ENCODE measurements at places on chromosomes 6 and 20.
A peak's percentile ranks its signal among the peaks of the same experiment; 100 is the strongest.

DNA sequence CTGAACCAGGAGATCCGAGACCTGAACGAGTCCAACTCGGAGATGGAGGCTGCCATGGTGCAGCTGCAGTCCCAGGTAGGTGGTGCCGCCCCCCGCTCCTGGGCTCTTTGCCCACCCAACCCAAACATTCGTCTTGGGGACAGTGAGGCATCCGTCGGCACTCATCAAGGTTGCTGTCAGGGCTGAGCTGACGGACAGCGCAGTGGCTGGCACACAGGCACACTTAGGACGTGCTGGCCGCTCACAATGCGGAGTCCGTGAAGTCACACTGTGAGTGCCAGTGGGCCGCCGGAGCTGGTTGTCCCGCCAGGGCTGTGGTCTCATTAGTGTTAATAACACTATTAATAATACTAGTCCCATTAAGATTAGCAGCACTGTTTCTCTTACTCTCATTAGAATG, 18.2 kb upstream of the PCMTD2 start:
- DNase-seq = no peak

DNA sequence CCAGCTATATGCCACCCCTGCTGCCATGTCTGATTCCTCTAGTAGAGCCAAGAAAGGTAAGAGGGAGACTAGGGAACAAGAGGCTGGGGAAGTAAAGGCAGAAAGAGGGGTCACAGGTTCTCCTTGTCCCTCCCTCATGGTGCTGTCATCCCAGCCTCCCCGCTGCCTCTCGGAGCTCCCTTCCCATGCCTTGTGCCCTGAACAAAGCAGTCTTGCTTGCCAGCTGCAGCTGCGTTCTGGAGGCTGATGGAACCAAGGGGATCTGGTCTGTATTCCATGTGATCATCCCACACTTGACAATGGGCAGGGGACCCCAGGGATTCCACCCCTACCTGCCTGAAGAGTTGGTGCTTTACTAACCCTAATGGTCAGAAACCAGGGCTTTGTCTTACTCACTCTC, 61.4 kb downstream of the DAAM2 start:
- no peak for DNase-seq

DNA sequence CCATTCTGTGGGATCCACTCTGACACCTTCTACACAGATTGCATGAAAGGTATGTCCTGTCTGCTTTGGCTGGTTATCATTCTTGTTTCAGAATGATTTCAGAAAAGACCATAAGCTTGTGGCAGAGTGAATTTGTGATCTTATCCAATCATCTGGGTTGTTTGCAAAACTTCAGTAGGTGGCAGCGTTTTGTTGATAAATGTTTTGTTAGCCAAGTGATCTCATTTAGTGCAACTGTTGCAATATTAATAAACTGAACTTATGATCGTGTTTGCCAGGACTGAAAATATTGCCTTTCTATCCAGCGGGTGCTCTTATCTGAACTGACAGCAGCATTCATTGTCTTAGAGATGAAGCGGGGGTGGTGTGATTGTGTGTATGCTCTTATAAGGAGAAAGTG, 613.2 kb upstream of the NOX3 start:
- DNase-seq = no peak

DNA sequence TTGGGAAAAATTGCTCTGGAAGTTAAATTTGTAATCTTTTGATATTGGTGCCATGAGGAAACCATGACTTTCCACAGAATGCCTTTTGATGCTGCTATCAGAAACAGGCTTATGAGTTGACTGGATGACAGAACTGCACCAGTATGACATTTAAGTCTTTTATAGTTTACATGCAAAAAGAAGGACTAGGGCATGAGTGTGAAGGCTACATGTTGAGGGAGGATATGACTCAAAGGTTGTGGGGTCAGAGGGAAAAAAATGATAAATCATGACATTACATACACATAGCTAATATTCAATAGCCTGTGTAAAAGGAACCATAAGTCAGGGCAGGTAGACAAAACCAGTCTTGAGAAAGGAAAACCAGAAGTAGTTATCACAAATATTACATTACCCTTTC, 182.2 kb downstream of the COL12A1 start:
- no peak for DNase-seq

DNA sequence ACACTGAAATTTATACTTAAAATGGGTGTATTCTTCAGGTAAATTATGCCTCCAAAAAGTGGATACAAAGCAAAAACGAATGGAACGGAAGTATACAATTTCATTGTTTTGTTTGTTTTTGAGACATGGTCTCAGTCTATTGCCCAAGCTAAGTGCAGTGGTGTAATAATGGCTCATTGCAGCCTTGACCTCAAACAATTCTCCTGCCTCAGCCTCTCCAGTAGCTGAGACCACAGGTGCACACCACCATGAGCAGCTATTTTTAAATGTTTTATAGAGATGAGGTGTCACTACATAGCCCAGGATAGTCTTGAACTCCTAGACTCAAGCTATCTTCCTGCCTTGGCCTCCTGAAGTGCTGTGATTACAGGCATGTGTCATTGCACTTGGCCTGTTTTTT, 122.2 kb downstream of the MAN1A1 start:
- DNase-seq = no peak

DNA sequence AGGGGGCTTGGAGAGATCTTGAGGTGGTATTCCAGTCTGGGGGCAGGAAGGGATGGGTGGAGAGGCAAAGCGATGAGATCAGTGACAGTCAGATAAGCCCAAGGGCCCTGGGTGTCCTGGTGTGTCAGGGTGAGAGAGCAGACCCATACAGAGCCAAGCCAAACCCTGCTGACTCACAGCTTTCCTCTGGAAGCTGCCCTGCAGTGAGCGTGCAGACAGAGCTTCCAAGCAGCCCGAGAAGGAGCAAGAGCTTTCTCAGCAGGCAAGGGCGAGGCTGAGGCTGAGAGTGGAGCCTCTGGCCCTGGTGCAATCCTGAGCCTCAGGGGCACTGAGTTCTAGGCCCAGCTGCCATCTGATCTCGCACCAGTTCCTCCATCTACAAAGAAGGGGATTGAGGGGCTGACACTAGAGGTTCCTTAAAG, 91.1 kb upstream of the HIVEP1 start:
- DNase-seq = peak; percentile 65

GRCh38 chr6:167120583-167120903, 2.4 kb upstream of the CCR6 start:
- no peak for DNase-seq

DNA sequence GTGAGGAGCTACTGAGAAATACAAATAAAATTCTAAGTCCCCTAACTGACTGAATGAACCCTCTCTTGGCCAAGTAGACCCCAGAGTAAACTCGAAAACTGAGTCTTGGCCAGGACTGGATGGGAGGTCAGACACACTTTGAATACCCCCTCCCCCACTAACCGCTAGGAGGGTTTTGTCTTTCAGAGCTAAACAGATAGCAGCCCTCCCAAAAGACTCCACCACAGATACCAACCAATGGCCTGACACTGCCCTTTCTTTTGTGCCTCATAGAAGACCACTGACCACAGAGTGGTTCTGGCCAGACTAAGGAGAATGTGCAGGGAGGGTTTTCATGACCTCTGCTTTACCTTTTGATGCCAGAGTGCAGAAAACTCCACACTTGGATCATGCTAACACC, 42.1 kb downstream of the SPACA1 start:
- no peak for DNase-seq

DNA sequence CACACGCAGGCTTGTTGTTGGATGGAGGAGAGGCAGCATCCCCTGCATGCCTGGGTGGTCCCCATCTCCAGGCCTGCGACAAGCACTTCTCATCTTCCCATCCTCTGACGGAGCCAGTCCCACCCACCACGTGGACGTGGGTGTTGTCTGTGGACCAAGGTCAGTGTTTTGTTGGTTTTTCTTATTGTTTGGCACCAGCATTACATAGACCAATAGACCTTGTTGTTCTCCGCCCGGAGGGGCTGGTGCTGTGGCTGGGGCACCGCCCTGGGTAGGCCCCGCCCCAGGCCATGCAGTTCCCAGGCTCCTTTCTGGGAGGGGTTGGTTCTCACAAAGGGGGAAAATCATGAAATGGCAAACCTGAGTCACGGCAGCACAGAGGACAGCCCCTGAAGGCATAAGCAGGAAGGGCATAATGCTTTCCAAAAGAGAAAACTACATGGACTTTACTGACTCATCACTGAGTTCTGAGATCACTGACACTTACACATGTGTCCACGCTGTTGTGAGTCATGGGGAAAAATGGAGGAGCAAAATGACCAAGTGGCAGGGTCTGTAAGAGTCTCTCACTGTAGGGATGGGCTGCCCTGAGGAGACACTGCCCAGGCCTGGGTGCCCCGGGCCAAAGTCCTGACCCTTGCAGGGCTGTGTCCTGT, 90.8 kb downstream of the THBS2 start:
- DNase-seq = peak; percentile 76

GRCh38 chr6:158039571-158040050, 57.9 kb downstream of the SYNJ2 start:
- DNase-seq = no peak

GRCh38 chr20:51955756-51956155, 153.4 kb upstream of the SALL4 start:
- peak; percentile 10 for DNase-seq

- DNase-seq = no peak
These were observed 39.3 kb downstream of the PTK7 start for GRCh38 chr6:43115365-43115764.

DNA sequence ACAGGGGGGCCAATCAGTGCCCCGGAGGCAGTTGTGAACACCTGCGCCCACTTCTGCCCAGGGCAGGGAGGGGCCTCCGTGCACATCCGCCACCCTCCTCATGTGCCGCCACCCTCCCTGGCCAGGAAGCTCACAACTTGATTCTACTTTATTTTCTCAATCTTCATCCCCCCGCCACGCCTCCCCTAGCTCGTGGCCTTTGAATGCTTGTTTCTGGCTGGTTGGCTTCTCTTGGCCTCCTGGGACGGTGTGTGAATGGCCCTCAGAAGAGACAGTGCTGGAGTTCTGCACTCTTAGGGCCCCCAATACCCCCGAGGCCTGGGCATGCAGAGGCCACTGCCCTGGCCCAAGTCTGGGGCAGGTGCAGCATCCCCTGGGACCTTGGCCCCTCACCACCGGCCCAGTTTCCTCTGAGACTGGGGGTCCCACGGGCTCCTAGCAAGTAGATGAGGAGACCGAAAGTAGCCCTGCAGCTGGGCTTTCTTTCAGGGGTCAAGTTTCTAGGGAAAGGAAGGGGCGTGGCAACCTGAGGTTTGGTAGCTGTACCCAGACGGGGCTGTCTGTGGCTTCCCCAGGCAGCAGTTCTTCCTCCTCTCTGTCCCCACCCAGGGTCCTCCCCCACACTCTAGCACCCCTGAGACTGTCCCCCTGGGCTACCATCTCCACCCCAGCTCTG, 1.3 kb downstream of the RGS19 start:
- no peak for DNase-seq

- DNase-seq = peak; percentile 44
These were observed 18.0 kb upstream of the CSNK2A1 start for GRCh38 chr20:561437-562231.

GRCh38 chr6:150420926-150421325, 52.1 kb downstream of the IYD start:
- no peak for DNase-seq

DNA sequence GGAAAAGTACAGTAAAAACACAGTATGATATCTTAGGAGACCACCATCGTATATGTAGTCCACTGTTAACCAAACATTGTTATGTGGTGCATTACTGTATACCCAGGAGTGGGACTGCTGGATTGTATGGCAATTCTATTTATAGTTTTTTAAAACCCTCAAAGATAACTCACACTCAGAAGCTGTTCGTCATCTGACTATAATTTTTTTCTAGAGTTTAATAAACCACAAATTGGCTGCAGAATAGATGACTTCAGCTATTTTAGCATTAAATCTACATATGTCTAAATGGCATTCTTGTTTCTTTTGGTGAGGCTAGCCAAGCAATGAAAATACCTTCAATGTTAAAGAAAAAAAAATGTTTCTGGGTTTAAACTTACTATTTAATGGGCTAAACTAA, 134.2 kb upstream of the BMP5 start:
- no peak for DNase-seq

DNA sequence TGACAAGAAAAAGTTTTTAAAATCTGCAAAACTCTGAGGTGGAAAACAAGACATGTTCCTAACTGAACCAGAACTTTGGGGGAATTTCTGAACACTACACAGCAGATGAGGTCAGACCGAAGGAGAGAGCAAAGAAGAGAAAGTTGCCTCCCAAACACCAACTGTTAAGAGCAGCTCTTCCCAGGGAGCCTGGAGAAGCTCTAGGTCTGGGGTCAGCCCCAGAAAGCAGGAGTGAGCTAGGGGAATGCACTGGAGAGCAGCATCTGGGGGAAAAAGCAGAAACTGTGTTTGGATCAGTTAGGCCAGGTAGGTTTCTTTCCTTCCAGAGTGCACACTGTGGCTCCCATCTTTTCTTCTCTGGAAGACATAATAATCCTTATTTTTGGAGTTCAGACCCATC, 41.3 kb downstream of the FKBP5 start:
- DNase-seq = no peak

DNA sequence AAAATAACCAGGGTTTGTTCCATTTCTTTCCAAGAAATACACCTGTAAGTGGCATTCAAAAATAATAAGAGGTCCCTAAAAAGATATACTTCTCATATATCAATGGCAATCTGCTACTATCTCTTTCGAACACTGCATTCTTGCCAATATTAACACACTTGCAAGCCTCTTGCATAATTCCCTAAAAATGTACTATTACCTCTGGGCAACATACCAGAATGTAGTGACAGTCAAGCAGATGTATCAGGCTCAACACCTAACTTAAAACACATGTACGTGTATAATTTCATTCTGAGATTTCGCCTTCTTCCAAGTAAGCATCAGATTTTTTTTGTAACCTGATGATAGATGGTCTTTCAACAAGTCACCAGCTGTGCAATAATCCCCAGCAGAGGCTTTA, 3.4 kb downstream of the CBLN4 start:
- no peak for DNase-seq

DNA sequence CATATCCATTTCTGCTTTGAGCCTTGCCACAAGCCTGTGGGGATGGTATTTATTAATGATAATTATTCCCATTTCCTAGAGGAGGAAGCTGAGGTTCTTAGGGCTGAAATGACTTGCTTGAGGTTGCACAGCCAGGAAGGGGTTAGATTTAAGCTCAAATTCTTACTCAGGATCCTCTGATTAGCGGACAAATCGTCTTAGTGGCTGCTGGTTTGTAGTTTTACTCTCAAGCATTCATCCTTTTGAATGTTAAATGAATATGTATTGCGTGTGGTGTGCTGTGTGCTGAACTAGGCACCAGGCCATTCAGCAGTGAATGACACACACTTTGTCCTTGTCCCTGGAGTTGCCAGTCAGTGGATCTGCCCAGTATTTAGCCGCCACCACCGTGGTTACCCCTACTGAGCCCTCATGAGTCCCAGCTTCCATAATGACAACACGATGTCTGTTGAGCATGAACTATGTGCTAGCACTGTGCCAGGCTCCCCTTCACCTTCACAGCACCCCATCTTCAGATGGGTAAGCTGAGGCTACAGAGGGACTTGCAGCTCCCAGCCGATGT, 10.0 kb downstream of the PACSIN1 start:
- DNase-seq = no peak

Measured in fibroblast of the conjunctiva (primary cell).